ENCODE measurements at places on chromosomes 2 and 18. TPM values are rescaled to one million over a fixed set of nuclear protein-coding genes. Genes with fewer than 3 reads are reported as not detected.

GRCh38 chr18:8696749-8697211, 8.6 kb upstream of the MTCL1 start:
- peaks cover 21% of the 10 kb centered on the region for H3K27me3 ChIP-seq
- H3K4me3 ChIP-seq = no peak overlapping the region
- peak; percentile 61 for DNase-seq
- no peaks in the 10 kb centered on the region for H3K4me1 ChIP-seq
- H3K27ac ChIP-seq = peak overlapping the region; percentile 14

DNA sequence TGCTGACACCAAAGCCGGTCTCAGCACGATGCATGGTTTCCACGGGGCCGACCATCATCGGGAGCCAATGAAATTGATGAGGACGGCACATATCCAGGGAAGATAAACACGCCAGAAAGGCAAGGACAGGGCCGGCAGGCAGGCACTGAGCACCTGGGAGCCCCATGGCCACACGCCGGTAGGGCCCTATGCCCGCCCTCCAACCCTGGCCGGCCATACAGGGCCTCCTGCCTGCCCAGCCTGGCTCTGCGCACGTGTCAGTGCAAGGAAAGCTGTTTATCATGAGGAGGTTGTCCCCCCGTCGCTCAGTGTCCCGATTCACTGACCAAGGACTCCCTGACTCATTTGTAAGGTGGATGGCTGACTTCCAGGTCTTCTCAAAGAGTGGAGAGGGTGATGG, 237.5 kb downstream of the GLI2 start:
- H3K4me1 ChIP-seq = no peaks in the 10 kb centered on the region
- no peak for DNase-seq
- no peaks in the 10 kb centered on the region for H3K27me3 ChIP-seq
- no peak overlapping the region for H3K4me3 ChIP-seq
- no peak overlapping the region for H3K27ac ChIP-seq

DNA sequence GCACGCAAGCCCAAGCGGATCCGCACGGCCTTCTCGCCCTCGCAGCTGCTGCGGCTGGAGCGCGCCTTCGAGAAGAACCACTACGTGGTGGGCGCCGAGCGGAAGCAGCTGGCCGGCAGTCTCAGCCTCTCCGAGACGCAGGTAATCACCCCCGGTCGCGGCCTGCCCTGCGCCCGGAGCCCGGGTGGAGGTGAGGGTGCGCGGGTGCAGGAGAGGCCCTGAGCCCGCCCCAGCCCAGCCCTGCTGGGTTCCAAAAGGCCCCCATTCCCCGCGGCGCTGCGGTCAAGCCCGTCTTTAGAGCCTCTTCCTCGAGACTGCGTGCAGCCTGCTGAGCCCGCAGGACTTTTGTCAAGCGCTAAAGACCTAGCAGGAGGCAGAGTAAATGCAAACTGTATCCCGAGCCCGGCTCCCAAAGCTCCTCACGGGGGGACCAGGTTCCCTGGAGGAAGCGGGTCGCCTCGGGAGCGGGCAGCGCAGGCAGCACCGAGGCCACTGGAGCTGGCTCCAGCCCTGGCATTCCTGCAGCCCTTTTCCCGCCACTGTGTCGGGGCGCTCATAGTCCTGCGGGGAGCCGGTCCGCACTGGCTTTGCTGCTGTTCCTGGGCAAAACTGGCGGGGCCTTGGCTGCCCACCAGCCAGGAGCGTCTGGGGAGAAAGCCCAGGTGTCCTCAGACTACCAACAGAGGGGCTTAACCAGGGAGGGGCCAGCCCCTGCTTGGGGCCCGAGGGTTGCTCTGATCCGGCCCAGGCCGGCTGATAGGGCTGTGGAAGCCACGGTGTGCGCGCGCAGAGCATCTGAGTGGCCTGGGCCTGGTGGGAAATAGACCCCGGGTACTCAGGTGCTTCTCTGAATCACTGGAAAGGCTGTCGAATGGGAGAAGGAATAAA, 7.3 kb downstream of the EMX1 start:
- DNase-seq = no peak
- H3K27ac ChIP-seq = peak overlapping the region; percentile 51
- H3K4me3 ChIP-seq = peak overlapping the region; percentile 19
- H3K27me3 ChIP-seq = peaks cover 45% of the 10 kb centered on the region

DNA sequence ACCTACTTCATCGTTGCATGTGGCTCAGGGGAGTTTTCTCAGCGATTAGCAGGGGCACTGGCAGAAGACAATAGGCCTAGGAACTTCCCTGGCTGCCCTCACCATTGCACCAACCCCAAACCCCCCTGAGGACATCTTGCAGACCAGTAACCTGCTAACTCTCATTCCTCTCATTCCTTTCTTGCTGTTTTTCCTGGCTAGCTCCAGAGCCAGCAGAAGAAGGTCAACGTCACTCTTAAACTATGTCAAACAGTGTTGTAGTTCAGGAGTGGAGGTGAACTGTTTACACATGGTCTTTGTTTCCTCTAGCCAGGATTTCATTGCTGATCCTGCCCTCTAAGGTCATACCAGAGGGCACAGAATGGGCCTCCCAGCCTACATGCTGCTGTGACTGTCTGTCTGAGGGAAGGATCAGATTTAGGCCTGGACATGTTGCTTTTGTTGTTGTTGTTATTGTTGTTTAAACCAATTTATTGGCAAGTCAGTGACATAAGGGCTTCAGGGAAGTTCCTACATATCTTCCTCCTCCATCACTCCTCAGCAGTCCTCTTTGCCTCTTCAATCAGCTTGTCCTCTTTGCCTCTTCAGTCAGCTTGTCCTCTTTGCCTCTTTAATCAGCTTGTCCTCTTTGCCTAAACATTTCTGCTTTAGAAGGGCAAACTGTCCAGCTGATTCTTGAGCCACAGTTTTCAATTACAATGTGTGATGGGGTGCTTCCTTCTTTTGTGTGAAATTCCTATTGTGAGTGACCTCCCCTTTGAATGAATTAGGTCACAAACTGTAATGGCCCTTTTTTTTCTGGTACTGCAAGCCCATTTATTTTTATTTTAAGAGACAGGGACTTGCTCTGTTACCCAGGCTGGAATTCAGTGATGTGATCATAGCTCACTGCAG, 471.9 kb upstream of the TNP1 start:
- H3K4me3 ChIP-seq = no peak overlapping the region
- no peak overlapping the region for H3K27ac ChIP-seq
- no peak for DNase-seq

GRCh38 chr2:221635949-221636348, 63.8 kb upstream of the EPHA4 start:
- H3K4me3 ChIP-seq = no peak overlapping the region
- H3K27me3 ChIP-seq = peaks cover 7% of the 10 kb centered on the region
- no peaks in the 10 kb centered on the region for H3K36me3 ChIP-seq
- no peak overlapping the region for H3K27ac ChIP-seq
- no peaks in the 10 kb centered on the region for H3K4me1 ChIP-seq

- peak overlapping the region; percentile 43 for H3K4me3 ChIP-seq
- peak overlapping the region; percentile 41 for H3K27ac ChIP-seq
- peaks cover 16% of the 10 kb centered on the region for H3K27me3 ChIP-seq
Observed at GRCh38 chr2:110820128-110820527, 87.8 kb downstream of the ACOXL start.

GRCh38 chr18:60147323-60147722, 225.3 kb downstream of the MC4R start:
- no peak for DNase-seq
- peaks cover 10% of the 10 kb centered on the region for H3K27me3 ChIP-seq
- H3K4me3 ChIP-seq = no peak overlapping the region

DNA sequence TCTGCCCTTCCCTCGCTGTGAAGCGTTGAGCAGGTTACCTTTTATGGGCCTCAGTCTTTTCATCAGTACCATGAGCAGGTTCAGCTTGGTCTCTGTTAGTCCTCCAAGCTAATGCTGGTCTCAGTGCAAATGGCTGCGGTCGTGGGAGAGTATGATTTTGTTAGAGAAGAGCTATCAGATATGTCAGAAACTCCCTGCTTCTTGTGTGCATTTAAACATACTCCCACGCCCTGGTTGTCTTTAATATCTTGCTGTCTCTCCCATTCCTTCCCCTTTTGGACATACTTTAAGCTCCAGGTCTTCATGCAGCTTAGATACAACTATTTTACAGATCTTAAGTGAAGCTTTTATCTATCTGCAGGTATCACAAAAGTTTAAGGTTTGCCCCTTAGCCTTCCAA, 62.9 kb downstream of the EFR3B start:
- H3K36me3 ChIP-seq = no peaks in the 10 kb centered on the region
- H3K4me3 ChIP-seq = no peak overlapping the region
- no peak overlapping the region for H3K27ac ChIP-seq
- peaks cover 2% of the 10 kb centered on the region for H3K4me1 ChIP-seq
- H3K27me3 ChIP-seq = peaks cover 24% of the 10 kb centered on the region

GRCh38 chr2:37098416-37099118, 14.2 kb downstream of the GPATCH11 start:
- H3K27me3 ChIP-seq = no peaks in the 10 kb centered on the region
- no peak for DNase-seq
- H3K4me1 ChIP-seq = no peaks in the 10 kb centered on the region
- peaks cover 12% of the 10 kb centered on the region for H3K36me3 ChIP-seq

GRCh38 chr2:143431316-143431715, 302.1 kb downstream of the ARHGAP15 start:
- no peak overlapping the region for H3K4me3 ChIP-seq
- no peaks in the 10 kb centered on the region for H3K27me3 ChIP-seq

CAPN10 gene
- 82.9 TPM for total RNA-seq

KCNG2 gene
- total RNA-seq = not detected

TPRKB gene
- 16.0 TPM for total RNA-seq

ALPG gene
- total RNA-seq = not detected

TIMM21 gene
- total RNA-seq = 10.3 TPM

SP140L gene
- total RNA-seq = 64.7 TPM

INPP5D gene
- 163 TPM for total RNA-seq

All from T-helper 17 cell (primary cell).